ENCODE measurements at places on chromosomes 4 and X.

DNA sequence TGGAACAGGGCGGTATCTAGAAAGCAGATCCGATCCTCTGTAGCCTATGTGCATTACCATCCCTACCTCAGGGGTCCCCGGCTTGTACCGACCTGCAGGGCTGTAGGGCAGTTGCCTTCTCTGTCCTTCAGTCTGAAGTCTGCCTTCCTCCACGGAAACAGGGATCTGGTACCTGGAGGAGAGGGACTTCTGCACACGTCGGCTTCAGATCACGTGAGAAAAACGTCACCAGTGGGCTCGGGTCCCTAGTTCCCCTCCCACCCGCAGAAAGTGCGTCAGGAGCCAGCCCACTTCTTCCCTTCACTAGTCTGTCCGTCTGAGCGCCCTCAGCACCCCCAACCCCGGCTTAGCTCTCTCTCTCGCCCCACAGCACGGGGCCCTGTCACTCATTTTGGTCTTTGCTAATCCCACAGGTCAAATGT lies at the start of gene TCEAL5:
Gene TCEAL5, minus strand, starts transcription at position 170 of the 422 bp plus-strand sequence. CDS start 2,187 bp downstream, outside the sequence.
- peak; percentile 37 for DNase-seq

- no peak for DNase-seq
Measured at GRCh38 chr4:35912174-35912573, 332.1 kb downstream of the ARAP2 start.

DNA sequence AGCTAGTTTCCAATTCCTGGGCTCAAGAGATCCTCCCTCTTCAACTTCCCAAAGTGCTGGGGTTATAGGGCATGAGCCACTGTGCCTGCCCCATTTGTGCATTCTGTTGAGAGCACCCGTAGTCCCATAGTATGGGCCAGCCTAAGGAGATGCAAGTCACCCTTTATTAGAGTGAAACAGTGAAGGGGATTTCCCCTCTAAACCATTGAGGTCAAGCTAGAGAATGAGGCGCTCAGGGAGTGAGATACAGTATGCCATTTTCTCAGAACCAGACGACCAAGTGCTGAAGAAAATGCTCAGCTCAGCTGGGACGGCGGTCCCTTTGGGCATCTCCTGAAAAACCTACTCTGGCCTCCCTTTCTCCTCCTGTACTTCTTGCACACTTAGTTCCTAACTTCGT lies 18.7 kb downstream of the RNF4 start:
- no peak for DNase-seq

DNA sequence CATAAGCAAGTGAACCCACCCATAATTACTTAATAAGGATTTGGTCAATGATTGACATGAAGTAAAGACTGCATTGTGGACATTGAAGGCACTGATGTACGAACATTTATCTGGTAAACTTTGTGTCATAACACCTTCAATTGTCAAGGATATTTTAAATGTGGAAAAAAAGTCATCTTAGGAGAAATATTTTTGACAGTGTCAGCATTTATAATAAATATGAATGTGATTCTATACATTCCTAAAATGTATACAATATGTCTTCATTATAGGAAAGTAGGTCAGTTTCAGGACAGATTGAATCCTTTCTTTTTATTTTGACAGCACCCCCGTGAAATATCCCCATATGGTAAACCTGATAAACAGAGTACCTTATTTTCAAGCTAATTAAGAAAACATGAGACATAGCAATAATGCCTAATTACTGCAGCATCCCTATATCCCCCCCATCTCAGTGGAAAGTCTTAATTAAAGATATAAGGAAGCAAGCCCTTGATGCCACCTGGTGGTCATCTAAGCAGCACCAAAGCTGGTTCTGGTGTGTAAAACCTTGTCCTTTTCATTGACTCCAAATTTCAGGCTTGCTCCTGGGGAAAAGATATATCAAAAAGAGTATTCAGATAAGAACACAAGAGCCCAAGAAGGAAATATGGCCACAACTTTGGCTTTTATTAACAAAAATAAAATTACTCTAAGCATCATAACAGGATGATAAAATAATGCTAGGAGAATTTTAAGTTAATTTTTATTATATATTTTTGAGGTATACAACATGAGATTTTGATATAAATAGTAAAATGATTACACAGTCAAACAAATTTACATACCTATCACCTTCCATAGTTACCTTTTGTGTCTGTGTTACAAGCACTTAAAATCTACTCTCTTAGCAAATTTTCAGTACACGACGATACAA lies 379.7 kb downstream of the TLL1 start:
- DNase-seq: peak; percentile 42

DNA sequence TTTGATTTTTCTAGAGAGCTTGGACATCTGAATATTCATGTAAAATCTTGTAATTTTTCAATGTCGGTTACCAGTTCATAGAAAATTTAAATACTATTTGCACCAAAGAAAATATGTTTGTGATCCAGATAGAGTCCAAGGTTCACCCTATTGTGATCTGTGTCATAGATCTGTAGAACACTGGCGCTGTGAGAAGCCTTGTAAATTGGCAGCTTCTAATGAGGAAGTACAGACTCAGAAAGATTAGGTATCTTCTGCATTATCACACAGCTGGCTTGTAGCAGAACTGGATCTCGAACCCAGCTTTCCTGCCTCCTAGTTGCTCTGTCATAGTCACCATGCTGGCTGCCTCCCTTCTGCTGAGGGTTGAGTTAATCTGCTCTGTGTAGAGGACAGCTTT lies 106.5 kb upstream of the PAK3 start:
- DNase-seq: peak; percentile 16

Data from NCI-H526 (cell line).